ENCODE measurements at places on chromosomes 12 and 14.

- DNase-seq = no peak
These were observed 78.9 kb downstream of the EMP1 start for GRCh38 chr12:13275241-13276085.

DNA sequence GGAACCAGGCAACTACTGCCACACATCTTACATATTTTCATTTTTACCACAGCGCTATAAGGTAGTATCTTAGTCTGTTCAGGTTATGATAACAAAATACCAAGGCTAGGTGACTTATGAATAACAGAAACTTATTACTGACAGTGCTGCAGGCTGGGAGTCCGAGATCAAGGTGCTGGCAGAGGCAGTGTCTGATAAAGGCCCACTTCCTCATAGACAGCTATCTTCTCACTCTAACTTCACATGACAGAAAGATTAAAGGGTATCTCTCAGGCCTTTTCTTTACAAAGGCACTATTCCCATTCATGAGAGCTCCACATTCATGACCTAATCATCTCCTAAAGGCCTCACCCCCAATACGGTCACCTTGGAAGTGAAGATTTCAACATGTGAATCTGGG lies 59.8 kb upstream of the MDM1 start:
- no peak for DNase-seq

- DNase-seq = peak; percentile 9
These were observed 48.9 kb downstream of the DYRK2 start for GRCh38 chr12:67697443-67697842.

- DNase-seq = no peak
These were observed 257.9 kb upstream of the TMEM132C start for GRCh38 chr12:128009108-128009507.

All from effector memory CD8-positive, alpha-beta T cell (primary cell).